ENCODE measurements at places on chromosomes 5 and 9.

- no peak for DNase-seq
Measured at GRCh38 chr5:143064676-143065075, 294.5 kb downstream of the ARHGAP26 start.

DNA sequence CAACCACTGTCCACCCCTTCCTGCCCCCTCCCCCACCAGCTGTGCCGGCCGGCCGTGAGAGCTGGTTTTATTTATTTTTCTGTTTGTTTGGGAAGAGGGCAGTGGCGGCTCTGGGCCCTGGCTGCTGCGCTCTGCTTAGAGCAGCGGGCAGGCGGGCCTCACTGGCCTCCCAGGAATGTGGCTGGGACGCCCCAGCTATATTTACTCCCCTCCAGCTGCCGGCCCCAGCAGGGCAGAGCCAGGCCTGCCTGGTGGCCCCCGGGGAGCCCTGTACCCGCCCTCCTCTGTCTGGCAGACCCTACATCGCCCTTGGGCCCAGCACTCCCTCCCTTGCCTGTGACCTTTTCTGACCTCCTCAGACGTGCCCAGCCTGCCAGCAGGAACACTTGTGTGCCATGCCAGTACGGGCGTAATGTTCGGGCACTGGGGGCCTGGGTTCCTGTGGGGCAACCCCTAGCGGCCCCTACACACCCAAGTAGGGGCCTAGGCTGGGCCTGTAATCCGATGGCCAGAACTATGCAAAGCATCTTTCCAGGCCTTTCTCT lies 7.7 kb downstream of the CXXC5 start:
- no peak for DNase-seq

GRCh38 chr9:13586587-13587374 lies 307.3 kb upstream of the MPDZ start:
- DNase-seq, result no peak

- no peak for DNase-seq
Measured at GRCh38 chr5:39224196-39224761, 4.9 kb upstream of the FYB1 start.

DNA sequence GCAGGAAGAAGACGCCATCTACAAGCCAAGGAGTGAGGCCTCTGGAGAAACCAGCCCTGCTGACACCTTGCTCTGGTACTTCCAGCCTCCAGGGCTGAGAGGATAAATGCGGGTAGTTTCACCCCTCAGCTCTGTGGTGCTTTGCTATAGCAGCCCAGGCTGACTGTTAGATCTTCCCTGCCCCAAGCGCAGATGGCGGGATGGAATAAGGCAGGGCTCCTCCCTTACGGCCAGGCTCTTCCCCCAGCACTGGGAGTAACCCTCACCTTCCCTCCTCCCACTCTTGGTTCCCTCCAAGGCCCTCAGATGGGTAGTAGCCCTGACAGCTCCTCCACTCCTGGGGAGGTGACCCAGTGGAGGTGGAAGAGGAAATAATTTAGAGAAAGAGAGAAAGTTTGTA lies 285.1 kb downstream of the GADD45G start:
- DNase-seq, result no peak

DNA sequence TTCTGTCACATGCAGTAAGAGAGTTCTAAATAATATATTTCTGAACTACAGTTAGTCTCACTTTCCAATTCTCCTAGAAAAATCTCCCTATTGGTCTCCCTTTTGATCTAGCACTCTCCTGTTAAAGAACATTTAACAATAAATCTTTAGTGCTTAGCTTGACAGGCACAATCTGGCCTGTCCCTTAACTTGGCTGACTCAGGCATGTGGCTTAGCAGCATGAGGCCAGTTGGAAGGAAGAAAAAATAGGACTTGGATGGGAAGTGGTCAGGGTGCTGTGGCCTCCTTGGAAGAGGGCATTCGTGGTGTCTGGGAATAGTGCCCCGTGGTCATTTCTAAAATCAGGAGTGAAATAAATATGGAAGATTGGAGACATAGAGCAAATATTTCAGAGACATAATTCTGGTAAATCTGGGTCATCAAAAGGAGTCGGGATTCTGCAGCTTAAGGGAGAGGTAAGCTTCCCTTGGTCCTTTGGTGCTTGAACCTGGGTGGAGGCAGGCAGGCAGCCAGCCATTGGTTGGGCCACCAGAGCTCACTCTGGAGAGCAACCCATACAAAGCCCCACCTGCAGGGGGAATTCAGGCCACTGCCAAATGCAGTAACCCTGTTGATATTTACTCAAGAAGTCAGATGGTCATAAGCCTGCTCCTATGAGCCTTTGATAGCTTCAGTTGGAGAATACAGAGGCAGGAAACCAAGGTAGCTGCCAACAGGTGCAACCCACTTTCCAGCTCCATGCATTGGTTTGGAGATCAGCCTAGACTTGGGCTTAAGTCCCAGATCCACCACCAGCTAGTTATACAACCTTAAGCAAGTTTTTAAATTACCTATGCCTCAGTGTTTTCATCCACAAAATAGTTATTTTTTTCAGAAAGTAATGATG lies 28.8 kb upstream of the TLE4 start:
- no peak for DNase-seq

DNA sequence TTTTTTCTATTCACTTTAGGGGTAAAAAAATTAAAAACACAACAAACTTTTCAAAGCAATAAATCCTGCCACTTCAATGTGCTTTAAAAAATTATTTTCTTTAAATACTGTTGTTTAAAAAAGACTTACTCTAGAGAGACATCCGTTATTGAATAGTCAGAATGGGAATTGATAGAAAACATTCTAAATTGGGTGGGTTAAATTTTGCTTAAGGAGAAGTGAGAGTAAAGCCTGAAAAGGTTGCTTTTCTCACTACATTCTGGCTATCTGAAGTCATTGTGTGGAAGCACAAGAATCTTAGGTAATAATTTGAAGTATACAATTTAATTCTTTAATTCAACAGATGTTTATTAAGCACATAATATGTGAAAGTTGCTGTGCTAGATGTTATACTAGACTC lies 509.3 kb downstream of the NR2F1-AS1 start:
- no peak for DNase-seq

DNA sequence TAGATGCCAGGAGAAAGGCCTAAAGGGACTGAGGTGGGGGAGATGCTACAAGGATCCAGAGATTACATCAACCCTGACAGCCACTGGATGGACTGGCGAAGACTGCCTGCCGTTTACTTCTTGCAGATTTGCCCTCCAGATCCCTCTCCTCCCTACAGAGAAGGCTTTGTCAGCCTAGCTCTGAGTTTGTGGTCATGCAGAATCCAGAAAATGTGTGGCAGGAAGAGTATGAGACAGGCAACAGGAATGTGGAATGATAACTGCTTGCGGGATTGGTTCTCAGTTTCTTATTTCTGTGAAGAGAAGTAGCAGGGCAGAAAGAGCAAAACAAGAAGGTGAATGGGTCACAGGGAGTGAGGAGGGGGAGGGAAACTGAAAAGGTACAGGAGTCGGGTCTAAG lies 129.6 kb downstream of the TLE1 start:
- DNase-seq, result no peak

- DNase-seq, result no peak
Measured at GRCh38 chr9:100669968-100670367, 92.1 kb downstream of the CAVIN4 start.

- DNase-seq, result no peak
Measured at GRCh38 chr9:126521089-126521488, 92.6 kb upstream of the LMX1B start.

DNA sequence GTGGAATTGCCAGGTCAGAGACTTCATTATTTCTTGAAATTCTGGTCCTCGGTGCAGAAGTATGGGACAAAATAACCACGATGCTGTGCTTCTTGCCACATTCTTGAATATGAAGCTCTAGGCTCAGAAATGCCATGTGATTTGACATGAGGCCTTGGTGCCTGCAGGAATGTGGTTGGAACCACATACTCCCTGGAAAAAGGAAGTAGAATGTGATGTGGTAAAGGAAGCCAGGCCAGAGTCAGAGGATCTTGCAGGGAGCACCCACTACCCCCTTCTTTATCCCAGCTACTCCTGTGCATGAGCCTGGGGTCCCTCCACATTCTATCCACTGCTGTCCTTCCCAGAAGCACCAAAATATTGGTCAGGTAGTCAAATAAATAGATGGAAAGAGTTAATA lies 80.9 kb downstream of the FOXD1 start:
- no peak for DNase-seq

DNA sequence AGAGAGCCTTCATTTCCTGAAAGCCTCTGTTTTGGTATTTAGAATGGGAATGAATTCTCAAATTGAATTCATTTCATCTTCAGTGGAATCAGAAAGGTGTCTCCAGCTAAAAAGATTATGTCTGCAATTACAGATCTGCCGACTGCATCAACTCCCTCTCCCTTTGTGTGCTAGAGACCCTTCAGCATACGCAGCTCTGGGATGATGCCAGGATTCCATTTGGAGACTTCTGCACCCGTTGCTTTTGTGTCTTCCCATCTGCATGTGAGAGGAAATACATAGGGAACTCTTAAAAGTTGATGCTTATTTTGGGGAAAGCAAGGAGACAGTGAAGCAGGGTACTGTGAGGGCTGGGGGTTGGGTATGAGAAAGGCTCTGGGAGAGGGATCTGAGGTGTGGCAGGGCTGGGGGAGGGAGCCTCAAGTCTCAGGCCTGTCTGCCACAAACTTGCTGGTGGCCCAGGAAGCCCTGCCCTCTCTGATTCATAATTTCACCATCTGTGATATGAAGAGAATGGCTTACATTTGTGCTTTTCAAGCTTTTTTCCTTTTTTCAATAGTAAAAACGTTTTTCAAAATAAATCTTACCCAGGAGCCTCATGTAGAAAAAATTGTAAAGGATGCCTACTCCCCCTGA lies 89.7 kb upstream of the SAP30L start:
- no peak for DNase-seq

GRCh38 chr5:150398722-150399523 lies 13.8 kb downstream of the CD74 start:
- DNase-seq, result peak; percentile 71

GRCh38 chr9:73223594-73223993 lies 71.9 kb downstream of the ANXA1 start:
- no peak for DNase-seq

DNA sequence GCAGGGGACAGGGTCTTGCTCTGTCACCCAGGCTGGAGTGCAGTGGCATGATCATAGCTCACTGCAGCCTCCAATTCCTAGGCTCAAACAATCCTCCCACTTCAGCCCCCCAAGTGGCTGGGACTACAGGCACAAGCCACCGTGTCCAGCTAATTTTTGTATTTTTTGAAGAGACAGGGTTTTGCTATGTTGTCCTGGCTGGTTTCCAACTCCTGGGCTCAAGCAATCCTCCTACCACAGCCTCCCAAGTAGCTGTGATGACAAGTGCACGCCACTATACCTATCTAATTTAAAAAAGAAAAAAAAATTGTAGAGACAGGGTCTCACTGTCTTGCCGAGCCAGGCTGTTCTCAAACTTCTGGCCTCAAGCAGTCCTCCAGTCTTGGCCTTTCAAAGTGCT lies 31.6 kb upstream of the LECT2 start:
- no peak for DNase-seq

DNA sequence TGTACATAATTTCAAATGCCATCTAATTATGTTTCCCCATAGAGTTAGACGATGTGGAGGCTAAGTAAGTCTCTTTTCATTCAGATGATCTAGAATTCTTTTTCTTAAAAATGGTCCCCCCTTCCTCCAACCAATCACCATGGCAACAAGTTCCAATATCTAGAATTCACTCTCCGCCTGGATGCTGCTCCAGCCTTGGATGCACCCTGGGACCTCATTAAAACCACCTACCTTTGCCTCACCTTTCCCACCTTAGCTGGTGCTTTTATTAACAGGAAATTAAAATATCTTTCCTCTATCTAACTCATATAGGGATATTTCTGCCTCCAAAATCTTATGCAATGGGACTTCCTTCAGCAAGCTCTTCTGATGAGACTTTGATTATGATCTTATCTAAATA lies 49.0 kb downstream of the DIRAS2 start:
- DNase-seq, result no peak

- no peak for DNase-seq
Measured at GRCh38 chr9:123262338-123262737, 6.0 kb downstream of the STRBP start.

DNA sequence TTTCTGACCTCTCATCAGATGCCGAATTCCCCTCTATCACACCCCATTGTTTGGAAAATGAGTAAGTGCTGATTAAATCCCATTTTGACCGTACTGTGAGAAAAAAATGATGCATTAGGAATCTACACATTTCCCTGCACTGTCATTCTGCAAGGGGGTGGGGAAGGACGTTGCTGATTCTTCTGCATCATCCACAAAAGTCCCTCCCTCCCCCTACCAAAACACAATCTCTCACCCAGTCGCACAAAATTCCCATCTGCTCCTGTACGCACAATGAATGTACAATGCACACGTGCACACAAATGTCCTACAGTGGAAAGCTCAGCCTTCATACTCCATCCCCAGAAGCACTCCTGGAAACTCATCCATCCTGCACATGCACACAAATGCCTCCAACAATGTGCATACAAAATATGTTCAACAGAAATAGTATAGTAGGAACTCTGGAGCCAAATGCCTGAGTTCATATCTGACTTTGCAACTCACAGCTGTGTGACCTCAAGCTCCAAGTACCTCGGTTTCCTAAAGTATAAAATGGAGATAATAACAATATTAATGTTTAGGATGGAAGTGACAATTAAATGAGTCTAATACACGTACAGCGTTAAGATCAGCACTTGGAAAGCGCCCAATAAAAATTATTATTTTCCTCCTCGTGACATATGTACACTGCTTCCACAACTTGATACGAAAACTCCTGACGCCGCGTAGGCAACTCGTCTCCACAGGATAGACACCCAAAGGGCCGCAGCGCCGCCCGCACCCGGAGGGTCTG lies 809 bp downstream of the TNIP1 start:
- no peak for DNase-seq

GRCh38 chr9:77765781-77766259 lies 117.7 kb upstream of the GNA14 start:
- no peak for DNase-seq

GRCh38 chr9:119829186-119829585 lies 460.0 kb upstream of the BRINP1 start:
- DNase-seq, result no peak

DNA sequence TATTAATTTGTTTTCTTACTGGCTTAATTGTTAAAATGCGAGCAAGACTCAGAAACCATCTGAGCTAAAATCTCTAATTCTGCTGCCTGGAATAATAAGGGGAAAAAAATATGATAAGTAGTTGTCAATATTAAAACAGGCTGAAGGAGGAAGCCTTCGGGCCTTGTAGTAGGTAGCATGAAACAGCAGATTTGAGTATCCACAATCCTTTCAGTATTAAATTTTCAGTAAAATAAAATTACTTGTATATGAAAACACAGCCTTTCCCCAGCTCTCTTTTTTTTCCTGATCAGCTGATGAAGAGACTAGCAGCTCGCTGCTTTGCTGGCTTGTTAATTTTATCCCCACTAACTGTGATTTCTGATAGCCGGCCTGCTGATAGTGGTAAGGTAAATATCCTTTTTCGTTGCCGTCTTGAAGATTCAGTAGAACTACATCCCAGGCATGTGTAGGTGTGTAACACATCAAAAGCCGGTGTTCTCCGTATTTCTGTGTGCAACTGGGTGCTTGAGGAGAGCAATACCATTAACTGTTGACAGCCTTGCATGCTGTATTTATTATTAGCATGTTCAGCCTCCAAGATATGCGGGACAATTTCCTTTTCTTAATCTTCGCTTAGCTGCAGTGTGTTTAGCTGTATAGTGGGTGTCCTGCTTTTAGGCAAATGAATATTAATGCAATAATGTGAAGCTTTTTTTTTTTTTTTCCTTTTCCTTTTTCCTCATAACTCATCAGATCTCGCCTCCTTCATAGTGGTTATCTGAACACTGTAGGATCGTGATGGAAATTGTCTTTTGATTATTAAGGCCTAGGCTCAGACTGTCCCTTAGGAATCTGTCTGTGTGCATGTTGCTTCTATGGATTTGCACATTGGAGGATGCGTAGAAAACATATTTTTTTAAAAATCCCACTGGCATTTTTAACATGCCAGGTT lies 144.6 kb downstream of the SMARCA2 start:
- no peak for DNase-seq

- no peak for DNase-seq
Measured at GRCh38 chr9:128903871-128904620, 16.7 kb upstream of the PHYHD1 start.
